HS-5 (cell line): ENCODE measurements at places on chromosomes 11 and 22.
A peak's percentile ranks its signal among the peaks of the same experiment; 100 is the strongest.

DNA sequence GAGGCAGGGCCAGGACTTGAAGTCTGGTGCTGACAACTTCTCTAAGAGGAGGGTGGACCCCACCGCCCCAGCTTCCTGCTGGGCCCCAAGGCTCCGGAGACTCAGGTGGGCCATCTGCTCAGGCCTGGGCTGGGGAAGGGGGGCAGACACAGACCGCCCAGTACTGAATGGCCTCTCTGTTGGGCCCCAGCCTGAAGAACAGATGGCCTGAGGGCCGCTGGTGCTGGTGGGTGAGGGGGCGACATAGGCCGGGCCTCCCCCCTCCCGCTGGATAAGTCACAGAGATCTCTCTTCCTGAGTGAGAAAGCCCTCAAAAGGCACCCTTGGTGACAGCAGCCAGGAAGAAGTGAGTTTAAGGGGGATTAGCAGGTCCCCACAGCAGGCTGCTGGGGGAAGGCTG, 12.5 kb upstream of the TP53I11 start:
- DNase-seq = no peak

DNA sequence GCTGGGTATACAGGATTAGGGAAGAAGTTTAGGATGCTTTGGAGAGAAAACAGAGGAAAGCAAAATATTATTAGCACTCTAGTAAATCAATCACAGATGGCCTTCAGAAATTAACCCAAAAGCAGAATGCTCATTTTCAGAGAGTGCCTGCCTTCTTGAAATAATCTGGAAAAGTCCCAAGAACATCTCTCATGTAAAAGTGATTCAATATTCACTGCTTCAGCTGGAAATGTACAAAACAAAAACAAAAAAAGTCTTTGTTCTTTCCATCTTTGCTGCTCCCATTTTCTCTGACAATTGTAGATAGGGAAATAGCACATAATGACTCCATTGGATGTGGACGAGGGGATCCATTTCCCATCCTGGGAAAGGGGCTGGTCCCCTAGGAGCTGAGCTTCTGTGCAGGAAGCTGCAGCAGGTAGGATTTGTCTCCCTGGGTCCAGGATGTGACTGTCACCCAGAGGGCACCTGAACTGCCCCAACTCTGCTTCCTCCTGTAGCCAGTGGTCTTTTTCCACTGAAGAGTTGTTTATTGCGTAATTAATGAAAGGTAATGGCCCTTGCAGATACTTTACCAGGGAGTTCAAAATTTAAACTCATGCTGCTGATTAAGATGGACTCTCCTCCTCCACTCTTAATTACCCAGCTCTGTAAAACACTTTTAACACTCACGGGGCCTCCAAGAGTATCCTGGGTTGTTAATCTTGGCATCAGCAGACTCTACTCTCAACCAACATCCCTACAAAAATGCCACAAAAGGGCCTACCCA, 57.9 kb downstream of the SC5D start:
- no peak for DNase-seq

GRCh38 chr22:30481711-30482110, 9.9 kb upstream of the SEC14L3 start:
- DNase-seq = peak; percentile 28

DNA sequence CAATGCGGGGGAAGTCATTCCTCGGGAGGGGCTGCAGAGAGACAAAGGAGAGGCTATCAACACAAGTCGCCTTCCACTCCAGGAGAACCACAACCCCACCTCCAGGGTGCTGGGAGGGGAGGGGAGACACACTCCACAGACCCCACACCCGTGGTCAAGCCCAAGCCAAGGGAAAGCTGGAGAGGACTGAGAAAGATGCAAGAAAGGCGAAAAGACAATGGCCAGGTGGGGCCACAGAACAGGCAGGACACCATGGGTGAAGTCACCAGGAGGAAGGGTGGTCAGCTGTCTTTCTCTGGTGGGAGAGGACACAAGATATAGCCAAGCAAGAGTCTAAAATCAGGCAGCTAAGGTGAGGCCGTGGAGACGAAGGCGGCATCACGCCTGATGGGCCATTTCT, 16.0 kb downstream of the HDHD5 start:
- DNase-seq = no peak

DNA sequence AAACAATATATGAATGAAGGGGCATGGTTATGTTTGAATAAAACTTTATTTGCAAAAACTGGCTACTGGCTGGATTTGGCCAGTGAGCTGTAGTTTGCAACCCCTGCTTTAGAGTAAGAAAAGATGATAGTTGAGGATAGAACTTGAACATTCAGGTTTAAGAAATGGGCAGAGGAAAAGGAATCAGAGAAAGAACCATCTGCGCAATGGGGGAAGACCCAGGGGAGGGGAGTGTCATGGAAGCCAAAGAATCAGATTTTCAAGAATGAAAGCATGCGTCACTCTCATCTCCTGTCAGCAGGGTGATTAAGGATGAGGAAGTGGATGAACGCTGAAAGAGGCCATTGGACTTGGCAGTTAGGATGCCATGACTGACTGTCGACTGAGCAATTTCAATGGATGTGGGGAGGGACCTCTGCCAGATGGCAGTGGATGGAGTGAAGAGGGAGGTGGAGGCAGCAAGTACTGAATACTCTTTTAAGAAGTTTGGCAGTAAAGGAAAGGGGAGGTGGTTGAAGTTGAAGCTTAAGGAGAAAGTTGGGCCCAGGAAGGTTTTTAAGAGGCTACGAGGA, 21.2 kb downstream of the FAT3 start:
- DNase-seq = no peak

DNA sequence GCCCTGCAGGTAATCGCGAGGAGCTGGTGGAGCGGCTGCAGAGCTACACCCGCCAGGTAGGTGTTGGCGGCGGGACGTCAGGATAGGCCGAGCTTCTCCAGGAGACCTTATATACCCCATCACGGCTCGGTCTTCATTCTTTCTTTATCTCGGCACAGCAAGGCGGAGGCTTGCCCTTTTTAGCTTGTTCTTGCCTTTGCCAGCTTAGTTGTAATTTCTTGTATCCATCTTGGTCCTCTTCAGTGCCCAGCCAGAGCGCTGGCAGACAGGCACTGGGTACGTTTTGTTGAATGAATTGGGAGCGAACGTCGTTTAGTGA, 459 bp downstream of the SF3B2 start:
- no peak for DNase-seq

DNA sequence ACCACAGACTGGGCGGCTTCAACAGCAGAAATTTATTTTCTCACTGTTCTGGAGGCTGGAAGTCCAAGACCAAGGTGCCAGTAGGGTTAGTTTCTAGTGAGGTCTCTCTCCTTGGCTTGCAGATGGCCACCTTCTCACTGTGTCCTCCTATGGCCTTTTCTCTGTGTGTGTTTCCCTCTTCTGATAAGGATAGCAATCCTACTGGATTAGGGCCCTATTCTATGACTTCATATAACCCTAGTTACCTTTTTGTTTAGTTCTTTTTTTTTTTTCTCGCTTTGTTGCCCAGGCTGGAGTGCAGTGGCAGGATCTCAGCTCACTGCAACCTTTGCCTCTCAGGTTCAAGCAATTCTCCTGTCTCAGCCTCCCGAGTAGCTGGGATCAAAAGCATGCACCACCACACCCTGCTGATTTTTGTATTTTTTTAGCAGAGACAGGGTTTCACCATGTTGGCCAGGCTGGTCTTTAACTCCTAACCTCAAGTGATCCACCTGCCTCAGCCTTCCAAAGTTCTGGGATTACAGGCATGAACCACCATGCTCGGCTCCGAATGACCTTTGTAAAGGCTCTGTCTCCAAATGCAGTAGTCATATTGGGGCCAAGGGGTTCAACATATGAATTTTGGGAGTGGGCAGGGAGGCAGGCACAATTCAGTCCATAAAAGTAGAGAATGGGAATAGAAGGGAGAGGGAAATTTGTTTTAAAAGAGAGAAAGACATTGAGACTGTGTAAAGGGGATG, 25.5 kb upstream of the NNMT start:
- DNase-seq = no peak

DNA sequence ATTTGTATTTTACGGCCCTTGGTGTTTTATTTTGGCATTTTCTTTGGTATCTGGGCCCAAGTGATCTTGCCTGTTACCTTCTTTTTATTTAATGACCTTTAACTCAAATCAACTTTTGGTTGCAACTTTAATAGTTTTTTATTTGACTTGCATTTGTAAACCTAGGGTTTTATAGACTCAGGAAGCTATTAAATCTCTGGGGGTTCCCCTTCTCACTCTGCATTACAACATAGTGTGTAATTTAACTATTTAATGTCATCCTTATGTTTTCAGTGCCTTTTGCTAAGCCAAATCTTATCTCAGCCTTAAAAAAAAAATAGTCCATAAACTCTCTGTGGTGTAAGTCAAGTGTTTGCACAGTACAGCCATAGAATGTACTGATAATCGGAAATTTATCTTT, 3.4 kb downstream of the FJX1 start:
- DNase-seq = no peak

- DNase-seq = no peak
These were observed 10.8 kb upstream of the CLDN5 start for GRCh38 chr22:19535001-19535400.

- no peak for DNase-seq
These were observed 66.0 kb downstream of the SHISAL1 start for GRCh38 chr22:44246615-44247326.

- DNase-seq = peak; percentile 59
These were observed 191.4 kb downstream of the TENM4 start for GRCh38 chr11:79249295-79249993.

GRCh38 chr11:116498161-116498560, 274.6 kb downstream of the BUD13 start:
- DNase-seq = no peak
